Placental pericyte (primary cell): ENCODE measurements at places on chromosomes 16 and 17. TPM values are rescaled to one million over a fixed set of nuclear protein-coding genes. Genes with fewer than 3 reads are reported as not detected.

Gene CCL11
- not detected in 2 replicates for total RNA-seq

Gene TAC4
- not detected in 2 replicates for total RNA-seq

Gene KRTAP1-1
- total RNA-seq, result not detected in 2 replicates

Gene MRC2
- 226 and 308 TPM in 2 replicates for total RNA-seq

Gene TMIGD1
- total RNA-seq, result not detected in 2 replicates

Gene CACNA1G
- under 0.01 and 0.14 TPM in 2 replicates for total RNA-seq

Gene SPDYE4
- total RNA-seq, result not detected in 2 replicates

Gene ADORA2B
- total RNA-seq, result 31.1 and 156 TPM in 2 replicates

Gene ADAP2
- total RNA-seq, result 3.1 and 3.3 TPM in 2 replicates

Gene CIBAR2
- not detected in 2 replicates for total RNA-seq

Gene SLC13A2
- total RNA-seq, result not detected in 2 replicates

Gene MARVELD3
- not detected in 2 replicates for total RNA-seq

Gene HOXB7
- total RNA-seq, result 0.66 and 1.1 TPM in 2 replicates

Gene CHST5
- total RNA-seq, result under 0.01 TPM in 2 replicates

Gene UMOD
- total RNA-seq, result not detected in 2 replicates

Gene ASB16
- 0.88 TPM in 1 of 2 replicates, not detected in the other for total RNA-seq

Gene C17orf50
- not detected in 2 replicates for total RNA-seq

Gene GNGT2
- 0.14 and 0.66 TPM in 2 replicates for total RNA-seq

Gene NACA2
- not detected in 2 replicates for total RNA-seq

Gene CDH5
- total RNA-seq, result 0.57 TPM in 1 of 2 replicates, not detected in the other

Gene CTF1
- 2.0 and 4.4 TPM in 2 replicates for total RNA-seq

Gene LRRC75A
- total RNA-seq, result 0.72 and 0.88 TPM in 2 replicates

Gene ZFP3
- 1.1 and 1.8 TPM in 2 replicates for total RNA-seq

Gene MEFV
- total RNA-seq, result not detected in 2 replicates

Gene TEX19
- total RNA-seq, result not detected in 2 replicates

Gene ORAI3
- total RNA-seq, result 35.5 and 84.9 TPM in 2 replicates

Gene LAT
- total RNA-seq, result 0.72 and 1.1 TPM in 2 replicates

Gene LGALS9B
- not detected in 2 replicates for total RNA-seq
